ENCODE measurements at places on chromosomes 1 and 21.

GRCh38 chr21:41307219-41307618 lies 9.4 kb upstream of the FAM3B start:
- H3K4me1 ChIP-seq: peaks cover 3% of the 10 kb centered on the region
- DNase-seq: peak; percentile 76
- no peak overlapping the region for H3K27ac ChIP-seq
- H3K27me3 ChIP-seq: no peaks in the 10 kb centered on the region
- no peaks in the 10 kb centered on the region for H3K36me3 ChIP-seq
- no peak overlapping the region for H3K4me3 ChIP-seq

- no peak overlapping the region for H3K4me3 ChIP-seq
- H3K36me3 ChIP-seq: no peaks in the 10 kb centered on the region
- no peaks in the 10 kb centered on the region for H3K4me1 ChIP-seq
- H3K27ac ChIP-seq: no peak overlapping the region
- no peaks in the 10 kb centered on the region for H3K27me3 ChIP-seq
Measured at GRCh38 chr1:230509281-230509977, 83.3 kb upstream of the PGBD5 start.

DNA sequence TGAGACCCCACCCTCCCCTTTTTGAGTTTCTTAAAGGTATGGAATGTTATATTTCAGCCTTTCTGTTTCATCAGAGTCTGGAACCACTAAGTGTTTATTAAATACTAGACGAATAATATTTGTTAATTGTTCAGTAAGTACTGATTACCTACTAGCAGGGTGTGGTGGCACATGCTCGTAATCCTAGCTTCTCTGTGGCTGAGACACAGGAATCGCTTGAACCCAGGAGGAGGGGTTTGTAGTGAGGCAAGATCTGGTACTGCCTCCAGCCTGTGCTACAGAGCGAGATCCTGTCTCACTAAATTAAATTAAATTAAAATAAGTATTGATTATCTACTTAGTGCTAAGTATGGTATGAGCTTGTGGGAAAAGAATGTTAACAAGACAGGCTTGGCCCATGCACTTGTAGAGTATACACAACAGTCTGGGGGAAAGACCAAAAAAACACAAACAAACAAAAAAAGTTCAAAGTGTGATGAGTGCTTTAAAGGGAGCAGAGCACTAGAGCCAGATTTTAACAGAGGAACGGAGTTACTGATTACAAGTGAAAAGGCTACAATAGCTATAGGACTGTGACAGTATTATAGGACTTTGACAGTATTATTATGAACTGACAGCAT lies 2.4 kb downstream of the CEPT1 start:
- H3K4me3 ChIP-seq: no peak overlapping the region
- H3K4me1 ChIP-seq: peaks cover 9% of the 10 kb centered on the region
- no peaks in the 10 kb centered on the region for H3K27me3 ChIP-seq
- H3K27ac ChIP-seq: no peak overlapping the region

DNA sequence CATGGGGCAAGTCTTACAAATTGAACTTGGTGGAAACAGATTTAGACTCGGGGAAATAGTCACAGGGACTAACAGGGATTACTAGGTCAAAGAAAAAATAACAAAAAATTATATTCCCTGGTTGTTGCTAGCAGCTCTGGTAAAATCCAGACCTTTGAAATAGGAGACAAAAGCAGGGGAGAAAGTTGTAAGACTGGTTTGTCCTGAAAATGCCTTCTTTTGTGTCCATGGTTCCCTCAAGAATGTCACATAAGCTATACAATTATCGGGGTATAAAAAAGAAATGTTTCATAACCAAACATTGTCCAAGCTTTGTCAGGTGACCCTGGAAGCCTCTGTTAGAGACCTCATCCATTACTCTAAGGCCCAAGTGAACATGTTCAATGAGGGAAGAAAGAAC lies 33.1 kb downstream of the KIAA0319L start:
- DNase-seq: no peak
- no peaks in the 10 kb centered on the region for H3K27me3 ChIP-seq
- H3K36me3 ChIP-seq: no peaks in the 10 kb centered on the region
- H3K4me1 ChIP-seq: no peaks in the 10 kb centered on the region

DNA sequence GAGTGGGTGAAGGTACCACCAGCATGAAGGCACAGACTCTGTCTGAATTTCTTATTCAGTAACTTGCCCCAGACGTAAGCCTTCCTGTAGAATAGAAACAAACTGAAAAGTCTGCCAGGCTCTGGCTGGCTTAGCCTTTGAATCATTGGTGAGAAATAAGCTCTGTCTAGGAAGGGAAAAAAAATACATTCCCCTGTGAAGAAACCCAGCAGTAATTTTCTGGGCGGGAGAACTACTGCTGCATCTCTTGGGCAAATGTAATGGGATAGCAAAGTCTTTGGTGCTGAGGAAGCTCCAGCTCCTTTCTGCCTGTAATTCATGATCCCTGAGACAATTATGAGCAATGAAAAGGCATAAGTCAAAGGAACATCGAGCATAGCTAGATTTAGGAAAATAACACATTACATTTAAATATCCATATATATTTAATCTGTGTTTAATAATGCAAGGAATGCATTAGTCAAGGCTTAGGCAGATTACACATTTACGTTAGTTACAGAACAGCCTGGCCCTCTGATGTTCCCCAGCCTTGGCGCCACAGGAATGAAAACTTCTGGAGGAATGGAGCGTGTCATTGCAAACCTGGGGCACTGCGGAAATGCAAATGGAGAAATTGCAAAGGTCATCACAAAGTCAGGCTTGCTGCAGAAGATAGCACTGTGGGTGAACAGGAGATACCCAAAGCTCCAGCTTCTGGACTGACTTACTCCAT lies 216.3 kb upstream of the CAMK1G start:
- no peaks in the 10 kb centered on the region for H3K27me3 ChIP-seq
- no peak for DNase-seq
- H3K4me3 ChIP-seq: no peak overlapping the region
- no peaks in the 10 kb centered on the region for H3K36me3 ChIP-seq

DNA sequence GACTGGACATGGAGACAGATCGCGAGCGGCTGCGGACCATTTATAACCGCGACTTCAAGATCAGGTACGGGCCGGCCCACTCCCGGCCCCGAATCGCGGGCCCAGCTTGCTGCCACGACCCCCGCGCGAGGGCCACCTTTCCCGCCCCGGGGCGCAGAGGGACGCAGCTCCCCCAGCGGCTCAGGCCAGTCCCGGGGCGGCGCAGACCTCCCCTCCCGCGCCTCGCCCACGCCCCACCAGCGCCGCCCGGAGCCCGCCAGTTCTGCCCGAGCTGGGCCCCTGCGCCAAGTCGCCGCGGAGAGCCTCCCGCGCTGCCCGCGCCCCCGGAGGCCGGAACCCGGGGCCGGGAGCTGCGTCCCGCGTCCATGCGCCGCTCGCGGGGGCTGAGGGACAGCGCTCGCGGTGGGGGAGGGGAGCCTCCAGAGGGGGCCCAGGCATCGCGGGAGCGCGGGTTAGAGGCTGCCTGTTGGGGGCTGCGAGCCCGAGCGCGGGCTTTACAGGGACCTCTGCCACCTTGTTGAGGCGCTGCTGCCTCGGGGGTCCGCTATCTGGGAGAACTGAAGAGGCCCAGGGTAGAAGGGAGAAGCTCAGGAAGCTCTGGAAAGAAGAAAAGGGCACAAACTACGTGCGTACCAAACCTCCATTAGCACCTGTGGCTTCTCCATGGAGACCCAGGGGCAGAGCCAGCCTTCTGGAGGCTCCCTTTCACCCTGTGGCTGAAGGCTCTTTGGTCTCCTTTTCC lies 698 bp downstream of the MOV10 start:
- no peaks in the 10 kb centered on the region for H3K27me3 ChIP-seq
- peak overlapping the region; percentile 93 for H3K4me3 ChIP-seq
- peak; percentile 28 for DNase-seq
- peak overlapping the region; percentile 88 for H3K27ac ChIP-seq
- no peaks in the 10 kb centered on the region for H3K36me3 ChIP-seq

DNA sequence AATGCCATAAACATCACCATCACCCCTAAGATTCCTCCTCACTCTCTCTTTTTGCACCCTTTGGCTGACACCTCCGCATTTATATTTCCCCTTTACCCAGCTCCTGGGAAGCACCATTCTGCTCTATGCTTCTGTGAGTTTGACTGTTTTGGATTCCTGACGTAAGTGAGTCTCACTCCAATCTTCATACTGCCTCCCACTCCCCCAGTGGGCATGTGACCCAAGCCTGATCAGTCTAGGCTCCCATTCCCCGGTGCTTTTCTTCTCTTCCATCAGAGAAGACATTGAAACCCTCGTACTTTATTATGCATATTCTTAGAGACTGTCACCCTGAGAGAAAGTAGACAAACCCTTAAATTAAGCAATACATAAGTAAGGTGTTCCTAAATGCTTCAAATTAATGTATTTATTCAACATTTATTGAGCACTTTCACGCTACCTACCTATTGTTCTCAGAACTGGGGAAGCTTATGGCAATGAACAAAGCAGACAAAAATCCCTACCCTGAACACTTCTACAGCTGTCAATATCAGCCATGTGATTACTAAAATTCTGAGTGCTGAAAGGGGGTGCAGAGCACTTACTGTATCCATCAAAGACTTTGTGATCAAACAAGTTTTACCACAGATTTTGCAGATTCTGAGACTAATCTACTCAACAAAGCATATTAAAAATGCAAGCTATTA lies 43.4 kb upstream of the DIPK1A start:
- no peak for DNase-seq
- H3K4me3 ChIP-seq: no peak overlapping the region
- H3K27me3 ChIP-seq: no peaks in the 10 kb centered on the region
- no peak overlapping the region for H3K27ac ChIP-seq

DNA sequence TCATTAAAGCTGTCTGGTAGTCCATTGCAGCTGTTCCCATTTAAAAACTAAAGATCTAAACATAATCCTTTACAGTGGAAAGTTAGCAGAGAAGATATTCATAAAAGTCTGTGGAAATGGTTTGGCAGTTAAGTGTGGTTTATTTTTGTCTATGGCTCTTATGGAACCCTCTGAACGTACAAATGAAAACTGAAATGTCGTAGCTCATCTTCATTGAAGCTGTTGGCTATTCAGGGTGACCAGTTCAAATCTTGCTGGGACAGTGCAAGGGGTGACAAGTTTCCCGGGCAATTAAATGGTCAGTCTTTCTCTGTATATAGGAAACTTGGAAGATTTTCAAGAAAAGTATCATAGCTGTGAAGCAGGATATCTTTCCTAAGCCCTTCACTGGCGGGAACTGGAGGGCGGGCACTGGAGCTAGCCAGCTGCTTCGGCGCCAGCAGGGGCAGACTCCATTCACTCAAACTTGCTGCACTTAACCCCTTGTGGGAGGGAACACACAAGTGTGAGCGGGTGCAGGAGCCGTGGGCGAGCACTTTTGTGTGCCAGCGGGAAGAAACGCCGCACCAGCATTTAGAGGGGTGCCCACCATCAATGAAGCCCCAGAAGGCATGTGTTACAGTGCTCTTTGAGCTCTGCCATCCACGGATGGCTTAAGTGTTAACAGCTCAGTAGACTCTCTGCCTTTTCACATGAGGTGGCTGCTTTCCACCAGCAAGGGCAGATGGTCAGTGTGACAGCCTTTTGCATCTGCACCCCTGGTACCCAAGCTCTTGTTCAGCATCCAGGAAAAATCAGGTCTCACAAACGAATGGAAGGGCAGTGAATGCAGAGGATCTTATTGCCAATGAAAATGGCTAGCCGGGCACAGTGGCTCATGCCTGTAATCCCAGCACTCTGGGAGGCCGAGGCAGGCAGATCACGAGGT lies 232.1 kb upstream of the KAZN start:
- H3K36me3 ChIP-seq: no peaks in the 10 kb centered on the region
- peak overlapping the region; percentile 19 for H3K27ac ChIP-seq
- H3K4me3 ChIP-seq: no peak overlapping the region
- peak; percentile 15 for DNase-seq
- H3K4me1 ChIP-seq: no peaks in the 10 kb centered on the region

GRCh38 chr1:109898842-109899241 lies 11.8 kb upstream of the CSF1 start:
- peaks cover 3% of the 10 kb centered on the region for H3K4me1 ChIP-seq
- no peaks in the 10 kb centered on the region for H3K27me3 ChIP-seq
- H3K27ac ChIP-seq: no peak overlapping the region
- H3K36me3 ChIP-seq: no peaks in the 10 kb centered on the region
- no peak overlapping the region for H3K4me3 ChIP-seq

DNA sequence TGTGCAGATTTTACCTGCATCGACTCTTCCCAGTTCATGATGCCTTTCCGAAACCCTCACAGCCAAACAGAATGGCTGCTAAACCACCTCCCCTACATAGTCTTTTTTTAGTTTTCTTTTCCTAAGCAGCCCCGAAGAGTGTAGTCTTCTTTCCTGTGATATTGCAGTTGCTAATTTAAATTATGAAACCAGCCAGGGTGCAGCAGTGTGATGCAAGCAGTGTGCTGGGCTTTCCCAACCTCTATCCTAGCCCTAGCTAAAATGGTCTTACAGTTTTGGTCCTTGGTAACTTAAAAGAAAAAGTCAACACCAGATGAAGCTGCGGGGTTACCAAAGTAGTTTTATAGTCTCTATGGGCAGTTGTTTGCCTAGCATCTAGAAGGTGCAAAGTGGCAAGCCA lies 82.0 kb upstream of the GCLM start:
- peaks cover 3% of the 10 kb centered on the region for H3K27me3 ChIP-seq
- DNase-seq: no peak
- H3K4me3 ChIP-seq: no peak overlapping the region
- H3K36me3 ChIP-seq: no peaks in the 10 kb centered on the region

GRCh38 chr1:59089036-59089798 lies 207.7 kb upstream of the FGGY start:
- H3K27me3 ChIP-seq: no peaks in the 10 kb centered on the region
- H3K27ac ChIP-seq: no peak overlapping the region
- H3K36me3 ChIP-seq: no peaks in the 10 kb centered on the region
- no peak overlapping the region for H3K4me3 ChIP-seq

DNA sequence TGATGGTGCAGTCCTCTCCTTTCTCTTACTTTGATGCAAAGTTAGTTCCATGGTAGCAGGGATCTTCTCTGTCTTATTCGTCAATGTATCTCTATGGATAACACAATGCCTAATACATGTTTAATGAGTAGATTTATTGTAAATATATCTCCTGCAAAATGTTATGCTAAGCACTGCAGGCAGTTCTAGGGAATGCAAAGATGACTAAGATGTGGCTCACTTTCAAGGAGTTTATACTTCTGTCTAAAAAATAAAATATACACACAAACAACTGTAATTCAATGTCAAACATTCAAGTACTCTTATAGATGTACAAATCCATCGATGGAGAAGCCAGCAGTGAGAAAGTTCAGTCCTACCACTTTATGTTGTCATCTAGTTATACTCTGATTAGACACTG lies 194.3 kb downstream of the KCTD3 start:
- DNase-seq: no peak
- H3K4me3 ChIP-seq: no peak overlapping the region
- no peaks in the 10 kb centered on the region for H3K4me1 ChIP-seq
- no peak overlapping the region for H3K27ac ChIP-seq
- H3K36me3 ChIP-seq: no peaks in the 10 kb centered on the region
- no peaks in the 10 kb centered on the region for H3K27me3 ChIP-seq
